ENCODE measurements at places on chromosomes 7 and 10.
A peak's percentile ranks its signal among the peaks of the same experiment; 100 is the strongest.

DNA sequence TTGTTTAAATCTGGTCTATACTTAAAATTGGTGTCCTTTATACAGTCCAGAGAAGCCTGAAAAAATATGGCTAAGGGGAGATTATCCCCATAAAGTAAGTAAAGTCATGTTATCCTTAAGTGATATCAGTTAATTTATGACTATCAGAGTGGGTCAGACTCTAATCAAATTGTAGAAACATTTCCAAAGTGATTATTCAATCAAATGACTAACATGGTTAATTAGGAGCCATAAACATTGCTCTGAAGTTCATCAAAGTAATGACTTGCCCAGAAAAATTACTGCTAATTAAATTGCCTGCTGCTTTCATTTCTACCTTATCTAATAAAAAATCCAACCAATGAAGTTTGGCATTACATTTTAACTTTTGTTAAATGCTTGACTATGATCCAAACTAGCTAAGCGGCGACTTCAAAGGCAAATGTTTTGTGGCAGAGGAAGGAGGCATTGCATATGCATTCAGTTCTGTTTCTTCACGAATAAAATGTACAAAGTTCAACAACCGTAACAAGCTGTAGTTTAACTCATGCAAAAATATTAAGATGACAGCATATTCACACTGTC lies 76.7 kb downstream of the ETV1 start:
- no peak for DNase-seq

GRCh38 chr7:97971120-97971989 lies 18.6 kb downstream of the OCM2 start:
- DNase-seq: peak; percentile 43

DNA sequence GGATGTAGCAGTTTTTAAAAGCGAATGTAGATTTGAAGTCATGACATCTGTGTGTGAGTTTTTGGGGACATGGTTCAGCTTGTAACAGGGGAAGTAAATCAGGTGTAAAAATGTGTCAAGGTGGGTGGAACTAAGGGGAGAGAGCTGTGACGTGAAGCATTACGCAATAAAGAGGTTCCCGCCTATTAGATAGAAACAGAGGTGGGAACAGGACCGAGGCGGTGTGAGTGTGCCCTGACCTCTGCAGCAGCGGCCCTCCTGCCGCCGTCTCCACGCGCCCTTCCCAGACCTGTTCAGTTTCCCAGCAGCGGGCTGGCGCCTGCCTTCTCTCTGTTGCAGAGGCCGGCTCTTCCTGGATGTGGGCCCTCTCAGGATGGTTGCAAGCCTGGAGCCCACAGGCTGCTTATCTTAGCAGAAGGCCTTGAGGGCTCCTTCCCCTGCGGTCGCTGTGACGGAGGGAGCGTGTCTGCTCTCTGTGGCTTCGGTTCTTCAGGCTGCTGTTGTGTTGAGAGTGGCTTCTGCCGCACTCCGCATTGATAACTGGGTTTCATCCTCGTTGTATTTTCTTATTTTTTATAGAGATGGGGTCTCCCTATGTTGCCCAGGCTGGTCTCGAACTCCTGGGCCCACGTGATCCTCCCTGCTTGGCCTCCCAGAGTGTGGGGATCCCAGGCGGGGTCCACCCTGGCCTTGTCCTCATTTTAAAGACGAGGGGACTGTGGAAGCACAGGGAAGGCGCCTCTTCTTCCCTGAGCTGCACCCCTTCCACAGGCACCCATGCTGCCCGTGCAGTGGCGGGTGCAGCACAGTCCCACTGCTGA lies 65.0 kb downstream of the DNAJB6 start:
- DNase-seq: no peak

DNA sequence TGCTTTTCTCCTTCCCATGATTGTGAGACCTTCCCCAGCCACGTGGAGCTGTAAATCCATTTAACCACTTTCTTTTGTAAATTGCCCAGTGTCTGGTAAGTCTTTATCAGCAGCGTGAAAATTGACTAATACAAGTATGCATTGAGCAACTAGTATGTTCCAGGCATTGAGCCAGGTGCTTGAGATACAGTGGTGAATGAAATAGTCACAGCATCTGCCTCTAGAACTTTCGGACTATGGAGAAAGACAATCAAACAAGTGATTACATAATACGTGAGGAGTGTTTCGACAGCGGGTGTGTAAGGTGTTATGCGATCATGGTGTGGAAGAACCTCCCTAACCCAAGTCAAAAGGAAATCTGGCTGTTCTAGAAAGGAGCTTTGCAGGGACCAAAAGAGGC lies 21.6 kb upstream of the NUP205 start:
- DNase-seq: peak; percentile 10

- DNase-seq: no peak
Measured at GRCh38 chr7:42065942-42066341, 171.1 kb downstream of the GLI3 start.

DNA sequence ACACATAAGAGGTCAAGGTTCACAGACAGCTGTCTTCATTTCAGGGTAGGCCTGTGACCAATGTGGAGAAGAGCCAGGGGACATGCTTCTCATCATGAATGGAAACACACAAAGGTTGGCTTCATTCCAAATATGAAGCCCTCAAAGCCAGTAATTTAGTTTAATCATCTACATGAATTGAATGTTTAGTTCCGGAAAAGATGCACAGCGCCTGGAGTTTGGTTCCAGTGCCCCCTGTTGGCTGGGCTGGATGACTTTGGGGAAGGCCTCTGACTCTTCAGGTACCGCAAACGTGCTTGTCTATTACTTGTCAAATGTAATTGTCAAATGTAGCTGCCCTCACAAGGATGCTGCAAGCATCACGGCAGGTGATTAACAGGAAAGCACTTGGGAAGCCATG lies 130.7 kb downstream of the ADRA2A start:
- DNase-seq: no peak

DNA sequence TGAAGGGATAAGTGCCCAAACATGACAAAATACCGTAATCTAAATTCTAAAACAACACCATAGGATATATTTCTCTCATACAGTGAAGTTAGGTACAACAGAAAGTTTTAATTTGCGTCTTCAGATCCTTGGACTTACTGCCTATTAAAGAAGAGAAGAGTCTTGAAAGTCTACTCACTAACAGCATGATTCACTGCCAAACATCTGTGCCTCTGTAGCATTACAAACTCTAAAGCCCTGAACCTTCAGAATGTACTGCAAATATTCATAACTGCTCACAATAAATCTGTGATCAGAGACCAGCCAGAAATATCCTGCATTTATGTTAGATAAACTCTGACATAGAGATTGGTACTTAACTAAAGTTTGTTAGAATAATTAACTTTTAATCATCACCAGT lies 365.3 kb downstream of the PARD3 start:
- DNase-seq: peak; percentile 66

- DNase-seq: no peak
Measured at GRCh38 chr10:87598700-87599099, 61.0 kb upstream of the PAPSS2 start.

GRCh38 chr7:90709501-90710465 lies 113.7 kb downstream of the CDK14 start:
- peak; percentile 45 for DNase-seq

GRCh38 chr7:6556196-6556595 lies 4.9 kb upstream of the GRID2IP start:
- no peak for DNase-seq

DNA sequence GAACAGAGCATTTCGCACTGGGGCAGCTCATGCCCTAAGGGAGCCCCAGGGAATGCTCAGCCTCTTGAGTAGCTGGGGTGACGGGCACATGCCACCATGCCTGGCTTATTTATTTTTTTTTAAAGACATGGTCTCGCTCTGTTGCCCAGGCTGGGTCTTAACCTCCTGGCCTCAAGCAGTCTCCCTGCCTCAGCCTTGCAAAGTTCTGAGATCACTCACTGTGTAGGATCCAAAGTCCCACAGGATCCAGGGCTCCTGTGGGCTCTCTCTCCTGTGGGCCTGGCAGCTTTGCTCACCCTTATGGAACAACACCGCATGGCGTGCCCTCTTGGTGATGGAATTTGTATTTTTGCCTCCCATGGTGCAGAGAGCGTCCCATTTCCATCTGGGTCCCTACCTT lies 34.0 kb downstream of the TMEM120A start:
- DNase-seq: no peak

- no peak for DNase-seq
Measured at GRCh38 chr10:47021850-47022249, 110.6 kb downstream of the PTPN20 start.

DNA sequence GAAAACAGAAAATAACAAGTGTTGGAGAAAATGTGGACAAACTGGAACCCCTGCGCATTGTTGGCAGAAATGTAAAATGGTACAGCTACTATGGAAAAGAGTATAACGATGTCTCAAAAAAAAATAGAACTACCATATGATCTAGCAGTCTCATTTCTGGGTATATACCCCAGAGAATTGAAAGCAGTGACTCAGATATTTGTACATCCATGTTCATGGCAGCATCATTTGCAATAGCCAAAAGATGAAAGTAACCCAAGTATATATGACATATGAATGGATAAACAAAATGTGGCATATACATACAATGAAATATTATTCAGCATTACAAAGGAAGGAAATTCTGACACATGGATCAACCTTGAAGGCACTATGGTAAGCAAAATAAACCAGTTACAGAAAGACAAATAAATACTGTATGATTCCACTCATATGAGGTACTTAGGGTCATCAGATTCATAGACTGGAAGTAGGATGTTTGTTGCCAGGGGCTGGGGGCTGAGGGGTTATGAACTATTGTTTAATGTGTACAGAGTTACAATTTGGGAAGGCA lies 4.9 kb downstream of the NRCAM start:
- no peak for DNase-seq

DNA sequence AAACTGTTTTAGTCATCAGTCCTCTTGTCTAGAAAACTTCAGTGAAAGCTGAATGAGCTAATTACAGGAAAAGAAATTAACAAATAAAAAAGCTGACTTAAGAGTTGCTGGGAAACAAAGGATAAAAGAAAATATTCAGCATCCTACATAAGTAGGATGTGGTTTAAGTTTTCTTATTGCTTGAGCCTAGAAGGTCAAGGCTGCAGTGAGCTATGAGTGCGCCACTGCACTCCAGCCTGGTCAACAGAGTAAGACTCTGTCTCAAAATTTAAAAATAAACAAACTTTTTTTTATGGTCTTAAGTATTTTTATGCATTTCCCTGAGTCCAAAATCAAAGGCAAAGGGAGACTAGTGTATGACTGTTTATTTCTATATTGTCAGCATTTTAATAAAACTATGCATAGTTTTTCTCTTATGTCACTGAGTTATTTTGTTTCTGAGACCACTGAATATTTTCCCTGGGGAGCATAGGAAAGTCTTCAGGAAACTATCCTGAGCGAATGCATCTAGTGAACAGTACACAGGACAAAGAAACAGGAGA lies 40.0 kb upstream of the LRRN3 start:
- no peak for DNase-seq

DNA sequence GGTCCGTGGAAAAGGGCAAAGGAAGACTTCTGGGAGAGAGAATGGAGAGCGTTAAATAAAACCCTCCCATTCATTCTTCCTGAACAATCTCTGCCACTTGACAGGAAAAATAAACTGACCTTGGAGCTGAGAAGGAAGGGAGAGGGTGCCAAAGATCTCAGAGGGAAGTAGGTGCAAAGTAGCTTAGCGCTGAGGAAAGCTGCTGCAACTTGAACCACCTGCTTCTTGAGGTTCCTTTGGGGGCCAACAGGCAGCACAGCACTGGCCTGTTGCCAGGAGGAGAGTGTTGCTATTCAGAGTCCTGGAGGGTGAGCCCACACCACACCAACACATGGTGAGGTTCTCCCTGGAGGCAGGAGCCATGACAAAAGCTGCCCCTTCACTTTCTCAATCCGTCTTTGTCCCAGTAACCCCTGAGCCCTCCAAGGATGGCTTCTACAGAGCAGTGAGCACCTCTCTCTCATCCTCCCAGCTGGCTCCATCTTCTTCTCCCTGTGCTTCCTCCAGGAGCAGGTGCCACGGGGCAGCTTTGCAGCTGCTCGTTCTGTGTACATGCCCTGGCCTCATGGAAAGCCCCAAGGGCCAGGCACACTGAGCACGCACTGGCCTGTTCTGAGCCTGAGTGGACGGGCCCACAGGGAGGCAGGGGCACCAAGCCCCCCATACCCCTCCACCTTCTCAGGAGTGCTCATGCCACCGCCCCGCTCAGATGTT lies 101.3 kb downstream of the STRA8 start:
- no peak for DNase-seq

GRCh38 chr7:124030964-124031363 lies 1.9 kb downstream of the TMEM229A start:
- DNase-seq: no peak

DNA sequence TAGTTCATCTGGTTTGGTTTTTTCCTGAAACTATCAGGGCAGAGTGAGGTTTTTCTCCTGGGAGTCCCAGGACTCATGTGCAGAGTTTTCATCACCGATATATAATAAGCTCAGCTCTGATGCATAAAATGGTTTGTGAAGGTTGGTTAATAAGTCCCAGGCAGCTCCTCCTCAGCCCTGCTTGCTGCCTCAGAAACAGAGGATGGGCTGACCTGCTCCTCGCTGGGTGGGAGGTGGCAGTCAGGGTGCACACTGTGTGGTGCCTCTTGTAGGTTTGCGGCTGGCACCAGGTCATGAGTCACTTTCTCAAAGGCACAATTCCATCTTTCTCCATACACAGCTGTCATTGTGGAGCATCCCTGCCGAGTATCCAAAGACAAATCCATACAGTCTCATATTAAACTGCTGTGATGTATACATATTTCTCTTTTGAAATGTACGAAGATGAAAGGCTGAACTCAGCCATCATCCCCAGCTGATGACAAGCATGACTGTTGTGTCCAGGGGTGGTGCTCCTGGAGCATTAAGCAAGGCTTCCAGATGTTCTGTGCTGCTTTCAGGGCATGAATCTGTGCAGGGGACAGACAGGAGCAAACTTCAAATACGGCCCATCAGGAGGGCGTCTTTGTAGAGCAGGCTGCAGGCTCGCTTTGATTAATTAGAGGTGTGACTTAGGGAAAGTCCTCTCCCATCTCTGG lies 125.7 kb upstream of the NPS start:
- peak; percentile 36 for DNase-seq

GRCh38 chr10:100774223-100774622 lies 28.8 kb downstream of the PAX2 start:
- no peak for DNase-seq

DNA sequence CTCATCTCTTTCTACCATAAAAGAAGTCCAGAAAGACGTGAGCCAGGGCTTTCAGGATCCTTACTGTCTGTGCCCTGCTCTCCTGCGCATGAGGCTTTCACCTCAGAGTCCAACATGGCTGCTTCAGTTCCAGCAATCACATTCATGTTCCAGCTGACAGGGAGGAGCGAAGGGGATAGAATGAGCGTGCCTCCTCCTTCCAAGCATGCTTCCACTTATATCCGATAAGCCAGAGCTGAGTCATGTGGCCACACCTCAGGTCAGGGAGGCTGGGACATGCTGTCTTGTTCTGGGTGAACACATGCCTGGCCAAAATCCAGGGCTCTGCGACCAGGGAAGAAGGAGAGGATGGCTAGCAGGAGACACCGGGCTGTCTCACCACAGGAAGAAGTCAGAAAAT lies 248.2 kb downstream of the SKAP2 start:
- DNase-seq: no peak

- DNase-seq: no peak
Measured at GRCh38 chr7:109276348-109276747, 706.7 kb downstream of the DNAJB9 start.

DNA sequence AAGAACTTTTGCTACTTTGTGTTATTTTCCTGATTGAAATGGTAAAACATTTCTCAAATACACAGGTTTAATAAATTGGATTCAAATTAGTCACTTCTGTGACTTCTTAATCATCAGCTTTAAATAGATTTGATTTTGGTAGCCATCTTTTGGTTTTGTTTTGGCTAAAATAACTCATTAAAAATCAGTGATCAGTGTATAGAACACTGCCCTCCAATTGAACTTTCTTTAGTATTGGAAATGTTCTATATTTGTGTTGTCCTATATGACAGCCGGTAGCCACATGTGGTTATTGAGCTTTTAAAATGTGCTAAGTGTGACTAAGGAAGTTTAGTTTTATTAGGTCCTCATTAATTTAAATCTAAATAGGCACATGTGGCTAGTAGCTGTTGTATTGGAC lies 50.4 kb downstream of the GLCCI1 start:
- DNase-seq: no peak
